Kidney glomerular epithelial cell (primary cell): ENCODE measurements at places on chromosomes 1 and 21.

- no peak for DNase-seq
These were observed 3.4 kb downstream of the DIRAS3 start for GRCh38 chr1:68046885-68047658.

DNA sequence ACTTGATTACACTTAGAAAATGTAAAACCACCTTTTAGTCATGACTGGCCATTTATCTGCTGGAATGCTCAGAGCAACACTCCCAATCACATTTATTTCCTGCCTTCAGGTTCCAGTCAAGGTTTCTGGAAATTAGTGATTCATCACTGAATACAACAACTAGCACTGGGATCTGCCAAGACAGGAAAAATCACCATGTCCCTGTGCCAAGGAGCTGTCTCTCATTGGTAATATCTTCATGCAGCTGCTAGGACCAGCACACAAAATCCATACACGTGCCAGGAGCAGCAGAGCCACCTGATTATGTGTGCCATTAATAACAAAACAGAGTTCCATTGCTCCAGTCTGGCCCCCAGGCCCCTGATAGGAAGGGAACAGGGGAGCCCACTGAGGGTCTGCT is 194.6 kb downstream of the TNR start:
- peak; percentile 96 for DNase-seq

- DNase-seq: peak; percentile 15
These were observed 174.2 kb downstream of the RUNX1 start for GRCh38 chr21:34874684-34875513.

- DNase-seq: no peak
These were observed 7.1 kb upstream of the SHISA4 start for GRCh38 chr1:201881617-201882016.
